GM12864 (cell line): ENCODE measurements at places on chromosomes 13 and 19.

- DNase-seq = no peak
Observed at GRCh38 chr19:31013384-31014020, 335.7 kb downstream of the TSHZ3 start.

- no peak for DNase-seq
Observed at GRCh38 chr13:34076943-34077703, 259.2 kb downstream of the RFC3 start.

DNA sequence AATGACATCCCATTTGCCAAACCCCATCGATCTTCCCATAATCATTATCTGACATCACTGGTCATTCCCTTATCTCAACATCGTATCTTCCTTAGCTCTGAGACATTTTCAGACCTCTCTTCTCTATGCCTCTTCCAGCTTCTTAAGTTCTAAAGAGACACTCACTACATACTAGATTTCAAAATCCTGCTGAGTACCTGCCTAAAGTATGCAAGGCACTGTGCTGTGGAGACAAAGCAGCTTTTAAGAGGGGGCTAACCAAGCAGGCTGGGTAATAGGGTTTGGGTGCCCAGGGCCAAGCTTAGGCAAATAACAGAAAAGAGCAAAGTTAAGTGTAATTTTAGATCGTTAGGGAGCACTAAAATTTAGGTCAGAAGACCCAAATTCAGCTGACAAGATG is 3.4 kb upstream of the POMP start:
- DNase-seq = no peak

DNA sequence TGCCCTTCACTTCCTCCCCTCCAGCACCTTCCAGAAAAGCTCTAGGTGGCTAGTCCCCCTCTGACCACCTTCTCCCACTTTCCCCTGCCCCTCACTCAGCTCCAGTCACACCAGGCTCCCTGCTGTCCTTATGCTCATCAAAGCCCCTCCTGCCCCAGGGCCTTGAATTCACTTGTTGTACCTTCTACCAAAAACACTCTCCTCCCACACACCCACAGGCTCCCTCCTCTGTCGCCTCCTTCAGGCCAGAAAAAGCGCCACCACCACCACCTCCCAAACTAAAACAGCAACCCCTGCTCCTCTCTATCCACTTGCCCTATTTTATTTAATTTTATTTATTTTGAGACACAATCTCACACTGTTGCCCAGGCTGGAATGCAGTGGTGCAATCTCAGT is 4.8 kb upstream of the CEACAM16 start:
- DNase-seq = no peak

GRCh38 chr19:35149463-35149862 is 5.1 kb upstream of the FXYD5 start:
- DNase-seq = no peak

DNA sequence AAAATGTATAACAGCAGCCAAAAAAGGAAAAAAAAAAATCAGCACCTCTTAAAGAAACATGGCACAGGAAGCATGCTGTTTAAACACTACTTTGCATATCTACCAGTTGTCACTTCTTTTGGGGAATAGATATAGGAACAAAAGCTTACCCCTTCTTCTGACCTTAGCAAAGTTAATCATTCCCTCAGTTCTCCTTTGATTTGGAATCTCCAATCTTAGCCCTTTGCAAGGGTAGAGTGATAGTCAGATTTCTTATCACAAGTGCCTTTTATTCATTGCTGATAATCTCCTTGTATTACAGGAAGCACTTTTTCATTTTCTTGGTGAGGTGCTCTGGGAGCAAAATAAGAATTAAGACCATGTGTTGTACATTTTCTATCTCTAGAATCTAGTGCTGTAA is 1327.6 kb downstream of the OLFM4 start:
- DNase-seq = no peak

- no peak for DNase-seq
Observed at GRCh38 chr19:34260771-34261173, 6.4 kb downstream of the GARRE1 start.

DNA sequence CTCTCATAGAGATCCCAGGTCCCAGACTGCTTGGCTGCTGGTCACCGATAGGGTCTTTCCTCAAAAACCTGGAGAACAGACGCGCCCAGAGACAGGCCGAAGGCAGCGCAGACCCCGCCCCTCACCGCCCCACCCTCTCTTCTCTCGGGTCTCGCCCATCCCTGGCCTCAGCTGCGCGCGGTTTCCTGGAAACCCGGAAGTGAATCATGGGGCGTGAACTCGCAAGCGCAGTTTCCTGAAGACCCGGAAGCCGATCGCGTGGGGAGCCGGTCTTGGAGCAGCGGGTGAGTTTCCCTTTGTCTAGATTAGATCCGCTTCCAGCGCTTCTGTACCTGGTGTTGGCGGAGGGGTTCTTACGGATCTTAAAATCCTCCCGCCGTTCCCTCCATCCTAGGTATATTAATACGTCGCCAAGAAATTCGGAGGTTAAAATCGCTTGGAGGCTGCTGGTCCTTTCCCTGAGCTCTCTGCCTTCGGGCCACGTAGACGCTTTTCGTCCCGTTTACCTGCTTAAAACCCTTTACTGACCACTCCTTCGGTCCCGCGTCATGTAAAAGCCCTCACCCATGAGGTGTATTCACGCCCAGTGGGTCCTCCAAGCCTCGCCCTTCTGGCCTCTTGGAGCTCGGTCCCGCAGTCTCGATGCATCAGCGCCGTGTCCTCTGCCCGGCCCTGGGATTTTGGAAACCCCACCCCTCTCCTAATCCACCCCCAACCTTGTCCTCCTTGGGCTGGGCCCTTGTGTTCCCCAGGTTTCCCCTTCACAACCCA is at the start of gene ZNF578:
ZNF578 (plus strand) TSS at position 230 of the 771 bp plus-strand sequence. CDS start 48,293 bp downstream, outside the sequence.
- no peak for DNase-seq

DNA sequence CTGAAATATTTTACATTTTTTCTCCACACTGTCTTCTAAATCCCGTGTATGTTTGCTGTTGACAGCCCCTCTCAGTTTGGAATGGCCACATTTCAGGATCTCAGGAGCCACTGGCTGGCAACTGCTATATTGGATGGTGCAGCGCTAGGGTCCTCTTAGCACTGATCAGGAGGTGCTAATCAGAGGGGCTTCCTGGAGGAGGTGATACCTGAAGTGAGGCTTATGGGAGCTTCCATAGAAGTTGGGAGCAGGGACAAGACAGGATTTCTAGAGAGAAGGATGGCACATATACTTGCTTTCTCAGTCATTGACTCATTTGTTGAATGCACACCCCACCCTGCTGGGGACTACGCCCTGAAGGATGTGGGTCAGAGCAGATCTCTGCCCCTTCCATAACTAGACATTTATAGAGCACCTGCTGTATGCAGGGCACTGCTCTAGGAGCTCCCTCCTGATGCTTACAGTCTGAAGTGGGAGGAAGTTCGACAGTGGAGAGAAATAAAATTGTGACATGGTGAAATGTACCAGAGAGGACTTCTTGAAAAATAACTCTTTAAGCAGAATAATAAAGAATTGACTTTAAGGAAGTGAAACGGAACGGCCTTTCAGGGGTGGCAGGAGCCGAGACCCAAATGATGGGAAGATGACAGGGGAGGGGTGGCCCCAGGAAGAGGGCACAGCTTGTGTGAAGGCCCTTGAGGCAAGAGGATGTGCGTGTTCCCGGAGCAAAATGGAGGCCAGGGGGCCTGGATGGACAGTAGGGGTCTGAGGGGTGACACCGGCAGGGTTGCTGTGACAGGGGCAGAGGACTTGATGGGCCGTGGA is 13.1 kb downstream of the AP2A1 start:
- no peak for DNase-seq

DNA sequence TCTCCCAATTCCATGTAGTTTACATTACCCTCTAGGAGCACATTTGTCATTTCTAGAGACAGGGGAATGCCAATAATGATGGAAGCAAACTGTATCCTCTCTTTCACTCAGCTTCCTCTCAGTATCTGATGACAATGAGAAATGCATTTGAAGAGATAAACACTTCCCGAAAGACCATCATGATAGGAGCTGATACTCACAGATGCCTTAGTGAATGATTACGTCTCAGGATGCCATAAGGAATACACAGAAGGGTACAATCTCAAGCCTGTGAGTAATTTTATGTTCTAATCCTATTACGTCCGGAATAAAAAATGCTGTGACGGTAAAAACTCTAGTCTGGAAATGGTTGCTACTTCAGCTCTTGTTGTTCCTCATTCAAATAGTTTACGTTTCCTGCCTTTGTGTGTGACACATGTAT is 663.8 kb upstream of the MIR17HG start:
- no peak for DNase-seq

GRCh38 chr19:39483141-39483540 is 2.5 kb downstream of the TIMM50 start:
- no peak for DNase-seq

DNA sequence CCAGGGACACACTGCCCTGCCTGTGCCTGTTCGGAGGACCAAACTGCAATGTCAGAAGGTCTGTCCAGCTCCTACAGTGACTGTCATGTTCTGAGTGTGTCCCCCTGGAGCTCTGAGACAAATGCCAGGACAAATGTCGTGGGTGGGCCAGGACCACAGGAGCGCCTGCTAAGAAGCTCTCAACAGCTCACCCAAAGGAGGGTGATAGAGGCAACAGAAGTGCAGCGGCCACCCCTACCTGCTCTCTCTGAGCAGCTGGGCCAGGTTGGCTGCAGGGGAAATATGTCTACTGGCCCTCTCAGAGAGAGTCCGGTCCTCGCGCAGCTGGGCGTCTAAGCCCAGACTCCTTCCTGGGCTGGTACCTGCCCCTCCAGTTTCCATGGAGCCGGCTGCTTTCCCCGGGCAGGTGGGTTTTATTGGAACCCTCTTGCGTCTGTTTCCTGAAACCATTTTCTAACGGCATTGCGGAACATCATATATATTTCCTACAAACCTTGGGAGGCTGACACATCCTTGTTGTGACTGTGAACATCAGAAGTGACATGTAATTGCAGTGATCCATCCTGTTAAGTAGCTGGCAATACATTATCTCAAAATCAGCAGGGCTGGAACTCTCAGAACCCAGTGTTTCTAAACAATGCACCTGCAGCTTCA is 78.1 kb downstream of the CHST8 start:
- no peak for DNase-seq

GRCh38 chr13:89695343-89696257 is 1651.9 kb upstream of the MIR17HG start:
- no peak for DNase-seq

DNA sequence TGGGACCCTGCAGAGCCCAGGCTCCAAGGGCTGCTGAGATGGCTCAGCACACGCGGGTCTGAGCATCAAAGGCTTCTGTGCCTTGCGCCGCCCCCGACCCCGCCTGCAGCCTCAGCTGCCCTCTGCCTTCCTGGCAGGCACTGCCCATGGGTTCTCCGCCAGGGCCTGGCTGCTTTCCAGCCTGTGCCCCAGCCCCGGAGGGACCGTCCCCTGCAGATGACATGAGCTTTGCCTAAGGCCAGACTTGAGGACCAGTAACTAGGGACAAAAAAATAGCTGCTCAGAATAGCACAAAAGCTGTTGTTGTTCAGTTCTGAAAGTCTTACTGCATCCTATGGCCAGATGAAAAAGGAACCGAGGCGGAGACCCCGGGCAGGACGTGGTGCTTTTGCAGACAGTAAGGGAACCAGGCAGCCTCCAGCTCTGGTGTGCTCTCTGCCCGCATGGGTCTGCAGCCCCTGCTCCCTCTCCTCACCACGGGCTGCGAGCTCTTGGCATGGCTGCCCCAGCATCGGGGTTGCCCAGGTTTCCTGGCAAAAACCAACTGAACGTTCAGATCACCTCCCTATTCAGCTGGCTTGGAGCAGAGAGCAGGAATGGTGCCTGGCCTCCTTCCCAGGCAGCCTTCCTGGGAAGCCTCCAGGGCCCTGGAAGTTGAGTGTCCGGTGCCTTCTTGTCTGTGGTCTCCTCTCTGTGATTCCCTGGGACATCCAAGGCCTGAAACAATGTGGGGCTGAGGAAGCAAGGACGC is 12.5 kb upstream of the CFAP97D2 start:
- no peak for DNase-seq

DNA sequence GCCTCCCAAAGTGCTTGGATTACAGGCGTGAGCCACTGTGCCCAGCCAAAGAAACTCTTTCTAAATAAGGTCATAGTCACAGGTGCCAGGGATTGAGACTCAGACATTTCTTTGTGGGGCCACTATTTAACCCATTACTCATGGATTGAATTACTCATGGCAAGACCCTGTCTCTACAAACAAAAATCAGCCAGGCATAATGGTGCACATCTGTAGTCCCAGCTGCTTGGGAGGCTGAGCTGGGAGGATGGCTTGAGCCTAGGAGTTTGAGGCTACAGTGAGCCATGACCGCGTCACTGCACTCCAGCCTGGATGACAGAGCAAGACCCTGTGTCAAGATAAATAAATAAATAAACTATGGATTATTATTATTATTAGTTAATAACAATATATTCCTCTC is 3.6 kb upstream of the KLF2 start:
- DNase-seq = no peak

GRCh38 chr13:27455331-27455855 is 5.0 kb upstream of the MTIF3 start:
- DNase-seq = no peak

- no peak for DNase-seq
Observed at GRCh38 chr13:40130871-40131636, 475.6 kb downstream of the COG6 start.

- no peak for DNase-seq
Observed at GRCh38 chr19:53772943-53773342, 51.2 kb downstream of the NLRP12 start.

- no peak for DNase-seq
Observed at GRCh38 chr13:98172590-98173422, 4.3 kb downstream of the RNF113B start.

- DNase-seq = peak; percentile 70
Observed at GRCh38 chr19:10271543-10272086, 695 bp downstream of the ICAM1 start.

DNA sequence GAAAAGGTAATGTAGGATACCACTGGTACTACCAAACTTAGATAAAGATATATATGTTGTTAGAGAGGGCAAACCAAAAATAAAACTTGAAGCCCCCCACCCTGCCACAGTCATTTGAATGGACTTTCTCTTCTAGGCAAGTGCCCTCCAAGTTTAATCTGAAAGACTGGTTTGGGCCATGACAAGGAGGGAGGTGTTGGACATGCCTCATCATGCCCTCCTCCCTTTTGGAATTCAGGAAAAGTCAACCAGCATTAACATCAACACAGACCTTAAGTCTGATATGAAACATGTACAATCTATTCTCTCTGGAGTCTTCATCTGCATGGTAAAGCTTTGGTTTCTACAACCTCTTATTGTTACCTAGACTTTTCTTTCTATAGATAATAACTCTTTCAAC is 46.3 kb upstream of the GPR12 start:
- no peak for DNase-seq

DNA sequence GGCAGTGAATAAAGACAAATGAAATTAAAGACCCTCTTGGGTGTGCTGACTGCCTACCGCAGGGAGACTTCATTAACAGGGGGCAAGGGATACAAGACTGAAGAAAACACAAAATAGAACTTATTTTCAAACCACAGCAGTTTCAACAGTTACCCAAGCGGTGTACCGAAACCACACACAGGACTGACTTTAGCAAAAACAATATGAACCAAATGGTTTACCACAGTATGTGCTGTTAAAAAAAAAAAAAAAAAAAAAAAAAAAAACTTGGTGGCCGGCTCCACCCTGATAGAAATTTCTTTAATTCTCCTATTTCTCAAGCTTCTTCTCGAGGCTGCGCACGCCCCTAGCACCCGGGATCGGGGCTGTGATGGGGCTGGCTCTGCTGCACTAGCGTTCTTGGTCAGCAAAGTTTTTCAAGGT is 42.6 kb downstream of the KLF2 start:
- DNase-seq = peak; percentile 92

GRCh38 chr13:80894917-80895316 is 554.0 kb upstream of the SPRY2 start:
- no peak for DNase-seq

GRCh38 chr19:58182577-58182988 is 278 bp upstream of the ZNF274 start:
- no peak for DNase-seq

GRCh38 chr13:94181461-94182107 is 297.9 kb downstream of the DCT start:
- DNase-seq = no peak
